ENCODE measurements at places on chromosomes 2 and 18. TPM values are rescaled to one million over a fixed set of nuclear protein-coding genes. Genes with fewer than 3 reads are reported as not detected.

PARD6G gene
- total RNA-seq, result 0.20 TPM

POTEC gene
- not detected for total RNA-seq

PLGLB2 gene
- not detected for total RNA-seq

CDCA7 gene
- 12.9 TPM for total RNA-seq

TNS1 gene
- total RNA-seq, result 0.49 TPM

CHRND gene
- total RNA-seq, result not detected

LIMS3 gene
- total RNA-seq, result not detected

SPP2 gene
- total RNA-seq, result not detected

SETBP1 gene
- total RNA-seq, result 1.6 TPM

KCNG3 gene
- total RNA-seq, result not detected

REG3A gene
- not detected for total RNA-seq

ZC3H6 gene
- 18.7 TPM for total RNA-seq

RAB6C gene
- not detected for total RNA-seq

EDAR gene
- 3.2 TPM for total RNA-seq

MC2R gene
- total RNA-seq, result not detected

IL36A gene
- not detected for total RNA-seq

PROKR1 gene
- total RNA-seq, result not detected

ASAP2 gene
- 1.5 TPM for total RNA-seq

FOXI3 gene
- total RNA-seq, result not detected

ENOSF1 gene
- 58.4 TPM for total RNA-seq

EFHD1 gene
- total RNA-seq, result 1.3 TPM

MAIP1 gene
- total RNA-seq, result 23.3 TPM

CAMKMT gene
- total RNA-seq, result 27.6 TPM

CFC1 gene
- not detected for total RNA-seq

GPR155 gene
- 42.7 TPM for total RNA-seq

PLEKHA3 gene
- 28.2 TPM for total RNA-seq

SERPINB12 gene
- not detected for total RNA-seq

DNAJC5G gene
- total RNA-seq, result not detected

CHRNA1 gene
- total RNA-seq, result 0.25 TPM

CKAP2L gene
- 3.4 TPM for total RNA-seq

CROCC2 gene
- not detected for total RNA-seq

CASP8 gene
- 254 TPM for total RNA-seq

REG1B gene
- total RNA-seq, result not detected

CFAP210 gene
- total RNA-seq, result not detected

ATOH8 gene
- total RNA-seq, result not detected

Data from CD4-positive, CD25-positive, alpha-beta regulatory T cell (primary cell).